Stimulated activated CD8-positive, alpha-beta memory T cell treated with anti-CD3 and anti-CD28 coated beads, Interleukin-4, amount 100 ng/mL, for 1 hour (primary cell): ENCODE measurements at places on chromosomes 7 and 10.
A peak's percentile ranks its signal among the peaks of the same experiment; 100 is the strongest.

- DNase-seq = no peak
Observed at GRCh38 chr7:107220356-107220755, 51.6 kb downstream of the HBP1 start.

GRCh38 chr7:111803015-111803758 is 240.9 kb upstream of the IMMP2L start:
- DNase-seq = no peak

GRCh38 chr7:2140216-2141020 is 92.3 kb downstream of the MAD1L1 start:
- no peak for DNase-seq

GRCh38 chr10:16894821-16895220 is 77.6 kb upstream of the RSU1 start:
- no peak for DNase-seq

- no peak for DNase-seq
Observed at GRCh38 chr10:77467422-77467963, 170.1 kb downstream of the KCNMA1 start.

GRCh38 chr10:110759523-110759922 is 112.2 kb upstream of the PDCD4 start:
- no peak for DNase-seq

DNA sequence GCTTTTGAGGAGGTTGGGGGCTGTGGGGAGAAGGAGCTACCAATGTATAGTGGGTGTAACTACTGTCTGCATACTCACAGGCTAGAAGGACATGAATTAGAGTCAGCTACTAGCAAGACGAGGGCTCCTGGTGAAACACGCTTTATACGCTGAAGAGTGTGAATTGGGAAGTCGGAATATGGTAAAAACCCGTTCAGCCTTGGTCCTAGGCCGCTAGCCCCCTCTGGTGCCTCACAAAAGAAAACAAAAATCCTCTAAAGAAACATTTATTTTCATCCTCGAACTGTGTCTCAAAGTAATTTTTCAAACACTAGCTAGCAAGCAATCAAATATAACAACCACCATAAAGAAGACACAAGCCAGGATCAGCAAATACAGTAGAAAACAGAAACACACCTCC is 338.1 kb upstream of the SEMA3C start:
- DNase-seq = no peak

GRCh38 chr10:7045891-7046599 is 364.8 kb downstream of the SFMBT2 start:
- DNase-seq = no peak

DNA sequence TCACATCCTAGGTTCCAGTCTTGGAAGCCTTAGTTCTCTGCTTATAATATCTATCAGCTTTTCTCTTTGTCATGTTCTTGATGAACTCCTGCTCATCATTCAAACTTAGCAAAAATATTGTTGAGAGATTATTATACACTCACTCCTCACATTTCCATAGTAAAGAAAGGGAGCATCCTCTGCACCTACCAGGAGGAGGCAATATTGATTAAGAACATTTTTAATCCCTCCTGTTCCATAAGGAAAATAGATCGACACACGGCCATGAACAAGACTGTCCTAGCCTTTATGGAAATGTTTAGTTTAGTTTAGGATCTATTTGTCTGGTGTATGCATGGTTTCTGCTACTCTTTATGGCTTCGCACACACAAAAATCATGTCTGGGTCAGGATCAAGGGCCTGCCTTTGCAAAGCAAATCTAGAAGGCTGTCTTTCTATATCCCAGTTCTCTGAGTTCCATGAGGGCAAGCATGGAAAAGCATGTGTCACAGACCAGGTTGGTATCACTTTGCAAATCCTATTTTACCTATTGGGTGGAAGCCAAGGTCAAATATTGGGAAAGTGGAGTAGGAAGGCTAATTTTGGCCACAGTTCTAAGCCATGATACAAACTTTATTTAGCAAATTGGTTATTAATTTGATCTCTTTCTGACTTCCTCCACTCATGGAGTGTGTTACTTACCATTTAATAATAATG is 164.4 kb downstream of the MDFIC start:
- DNase-seq = no peak

DNA sequence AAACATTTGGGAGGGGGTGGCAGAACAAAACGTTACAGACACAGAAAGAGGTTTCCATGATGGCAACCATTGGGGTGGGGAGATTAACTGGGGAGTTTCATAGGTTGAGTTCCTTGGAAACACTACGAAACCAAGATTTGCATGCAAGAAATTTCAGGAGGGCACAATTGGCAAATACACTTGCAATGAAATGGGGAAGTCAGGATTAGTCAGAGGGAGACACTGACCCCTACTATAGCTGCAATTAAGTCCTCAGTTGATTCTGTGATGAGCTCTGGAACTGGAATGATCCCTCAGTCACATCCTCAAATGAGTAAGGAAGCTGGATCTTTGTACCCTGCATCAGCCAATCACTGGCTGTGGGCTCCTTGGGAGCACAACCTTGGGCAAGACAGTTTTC is 22.1 kb downstream of the CPEB3 start:
- DNase-seq = no peak

DNA sequence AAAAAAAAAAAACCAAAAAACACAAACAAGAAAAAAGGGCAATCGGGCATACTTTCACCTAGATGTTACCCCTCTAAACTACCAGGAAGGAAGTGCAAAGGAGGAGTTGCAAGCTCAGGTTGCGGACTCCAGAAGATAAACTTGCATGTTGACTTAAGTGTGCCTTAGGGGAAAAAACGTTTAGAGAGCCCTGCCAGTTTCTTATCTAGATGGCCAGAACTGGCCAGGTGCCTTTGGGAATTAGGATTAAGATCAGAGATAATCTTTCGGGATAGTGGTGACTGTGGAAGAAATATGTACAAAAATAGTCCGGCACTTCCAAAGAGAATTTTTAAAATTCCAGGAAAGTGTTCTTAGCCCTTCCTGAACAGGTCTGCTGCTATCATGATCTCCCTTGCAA is 17.6 kb downstream of the EVX1 start:
- DNase-seq = no peak

GRCh38 chr7:140674899-140675701 is 2.4 kb downstream of the ADCK2 start:
- no peak for DNase-seq

DNA sequence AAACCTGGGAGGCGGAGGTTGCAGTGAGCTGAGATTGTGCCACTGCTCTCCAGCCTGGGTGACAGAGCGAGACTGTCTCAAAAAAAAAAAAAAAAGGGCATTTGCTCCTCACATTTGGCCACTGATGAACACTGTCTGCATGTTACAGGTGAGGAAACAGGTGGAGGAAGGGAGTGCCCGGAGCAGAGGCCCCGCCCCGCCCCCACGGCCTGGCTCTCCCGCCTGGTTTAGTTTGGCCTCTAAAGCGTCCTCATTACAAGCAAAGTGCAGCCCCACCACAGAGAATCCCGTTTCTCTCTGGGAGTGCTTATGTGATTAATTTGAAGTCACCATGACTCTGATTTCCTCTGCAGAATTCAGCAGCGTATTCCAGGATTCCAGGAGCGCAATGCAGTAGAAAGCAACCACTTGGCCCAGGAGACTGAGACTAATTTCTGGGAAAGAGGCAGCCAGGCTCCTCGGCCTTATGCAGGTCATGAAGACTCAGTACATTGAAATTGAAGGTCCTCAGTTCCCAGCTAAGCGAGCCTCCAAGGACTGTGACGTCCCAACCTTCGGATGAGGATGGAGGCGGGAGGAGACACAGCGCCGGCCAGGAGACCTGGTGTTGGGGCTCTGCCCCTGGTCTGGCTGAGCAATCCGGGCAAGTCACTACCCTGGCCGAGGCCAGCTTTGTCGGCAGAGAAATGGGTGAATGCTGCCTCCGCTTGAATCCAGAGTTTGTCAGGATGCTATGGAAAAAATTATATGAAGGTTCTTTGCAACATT is 44.7 kb downstream of the RBM17 start:
- DNase-seq = no peak

GRCh38 chr7:92835261-92835850 is 1.0 kb downstream of the CDK6 start:
- peak; percentile 11 for DNase-seq

- DNase-seq = no peak
Observed at GRCh38 chr10:79321951-79322350, 25.3 kb upstream of the PPIF start.

- no peak for DNase-seq
Observed at GRCh38 chr7:57203161-57203791, 71.0 kb upstream of the ZNF479 start.

DNA sequence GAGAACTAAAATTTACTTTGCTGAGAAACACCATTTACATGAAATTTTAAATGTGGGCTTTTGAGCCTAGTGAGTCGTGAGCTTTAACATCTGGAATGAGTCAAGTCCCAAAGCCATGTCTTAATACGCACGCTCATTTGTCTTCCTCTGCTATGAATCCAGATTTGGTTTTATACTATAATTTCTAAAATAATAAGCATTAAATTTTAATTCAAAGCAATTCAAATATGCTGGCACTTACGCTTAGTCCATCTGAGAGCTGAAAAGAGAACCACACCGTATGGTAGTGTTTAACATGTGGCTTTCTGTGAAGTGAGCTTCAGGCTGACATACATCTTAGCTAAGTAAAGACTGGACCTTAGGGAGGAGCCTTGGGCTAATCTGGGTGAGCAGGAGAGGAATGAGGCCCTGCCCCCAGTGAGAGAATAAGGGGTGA is 52.2 kb downstream of the CUBN start:
- no peak for DNase-seq

GRCh38 chr10:13924040-13924725 is 337.4 kb downstream of the PRPF18 start:
- DNase-seq = no peak

DNA sequence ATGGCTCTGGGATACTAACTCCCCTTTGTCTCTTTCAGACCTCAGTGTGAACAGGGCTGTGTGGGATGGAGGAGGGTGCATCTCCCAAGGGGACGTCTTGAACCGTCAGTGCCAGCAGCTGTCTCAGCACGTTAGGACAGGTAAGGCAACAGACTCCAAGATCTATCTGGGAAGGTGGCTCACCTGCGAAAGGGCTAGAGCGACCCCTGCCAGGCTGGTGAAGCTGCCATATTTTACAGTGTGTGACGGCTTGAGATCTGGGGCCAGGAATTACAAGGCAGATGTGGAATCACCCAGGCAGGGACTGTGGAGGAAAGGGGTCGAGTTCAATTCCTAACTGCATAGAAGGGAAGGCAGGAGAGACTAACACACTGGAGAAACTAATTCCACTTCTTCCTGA is 11.2 kb downstream of the MUC17 start:
- DNase-seq = no peak
